ENCODE measurements at places on chromosomes 5 and 9. TPM values are rescaled to one million over a fixed set of nuclear protein-coding genes. Genes with fewer than 3 reads are reported as not detected.

DNA sequence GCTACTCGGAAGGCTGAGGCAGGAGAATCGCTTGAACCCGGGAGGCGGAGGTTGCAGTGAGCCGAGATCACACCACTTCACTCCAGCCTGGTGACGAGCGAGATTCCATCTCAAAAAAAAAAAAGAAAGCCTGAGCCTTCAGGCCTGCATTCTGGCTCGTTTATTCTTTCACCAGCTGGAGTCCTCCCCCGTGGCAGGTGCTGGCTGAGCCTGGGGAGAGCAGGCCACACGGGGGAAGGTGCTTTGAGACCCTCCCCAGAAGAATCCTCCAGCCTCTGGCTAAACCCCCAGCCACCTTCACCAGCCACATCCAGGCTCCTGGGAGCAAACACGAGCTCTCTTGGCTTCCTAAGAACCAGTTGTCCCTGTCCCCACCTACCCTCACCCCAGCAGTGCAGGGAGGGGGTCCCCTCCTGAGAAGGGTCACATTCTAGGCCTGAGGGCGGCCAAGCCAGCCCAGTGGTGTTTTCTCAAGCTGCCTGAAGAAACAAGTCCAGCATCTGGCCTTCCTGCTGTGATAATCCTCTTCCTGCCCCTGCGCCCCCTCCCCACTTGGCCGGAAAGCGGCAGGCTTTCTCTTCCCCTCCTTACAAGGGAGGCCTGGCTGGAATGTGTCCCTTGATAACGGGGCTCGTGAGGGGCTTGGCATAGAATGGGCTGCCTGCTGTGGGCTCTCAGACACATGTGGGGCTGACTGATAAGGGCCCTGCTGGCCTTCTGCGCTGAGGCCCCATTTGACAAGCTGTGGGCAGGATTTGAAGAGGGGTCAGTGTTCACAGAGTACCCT lies 41.5 kb downstream of the PLPP7 start:
- no peak for DNase-seq

DNA sequence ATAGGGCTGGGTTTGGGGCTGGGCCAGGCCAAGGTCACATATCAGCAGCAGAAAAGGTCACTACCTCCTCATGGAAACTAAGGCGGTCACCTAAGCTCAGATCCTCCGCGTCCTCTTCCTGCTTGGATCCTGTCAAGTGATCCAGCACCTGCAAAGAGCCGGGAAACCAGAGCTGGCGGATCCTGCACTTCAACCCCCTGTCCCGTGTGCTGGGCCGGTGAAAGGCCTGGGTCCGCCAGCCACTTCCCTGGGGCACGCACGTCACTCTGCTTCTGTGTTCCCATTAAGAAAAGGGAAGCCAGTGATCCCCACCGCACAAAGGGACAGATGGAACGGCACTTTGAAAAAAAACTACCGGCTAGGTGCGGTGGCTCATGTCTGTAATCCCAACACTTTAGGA lies 61.3 kb upstream of the STXBP1 start:
- no peak for DNase-seq

Gene TLR4
- total RNA-seq, result 129 TPM

Gene DRD1
- not detected for total RNA-seq

DNA sequence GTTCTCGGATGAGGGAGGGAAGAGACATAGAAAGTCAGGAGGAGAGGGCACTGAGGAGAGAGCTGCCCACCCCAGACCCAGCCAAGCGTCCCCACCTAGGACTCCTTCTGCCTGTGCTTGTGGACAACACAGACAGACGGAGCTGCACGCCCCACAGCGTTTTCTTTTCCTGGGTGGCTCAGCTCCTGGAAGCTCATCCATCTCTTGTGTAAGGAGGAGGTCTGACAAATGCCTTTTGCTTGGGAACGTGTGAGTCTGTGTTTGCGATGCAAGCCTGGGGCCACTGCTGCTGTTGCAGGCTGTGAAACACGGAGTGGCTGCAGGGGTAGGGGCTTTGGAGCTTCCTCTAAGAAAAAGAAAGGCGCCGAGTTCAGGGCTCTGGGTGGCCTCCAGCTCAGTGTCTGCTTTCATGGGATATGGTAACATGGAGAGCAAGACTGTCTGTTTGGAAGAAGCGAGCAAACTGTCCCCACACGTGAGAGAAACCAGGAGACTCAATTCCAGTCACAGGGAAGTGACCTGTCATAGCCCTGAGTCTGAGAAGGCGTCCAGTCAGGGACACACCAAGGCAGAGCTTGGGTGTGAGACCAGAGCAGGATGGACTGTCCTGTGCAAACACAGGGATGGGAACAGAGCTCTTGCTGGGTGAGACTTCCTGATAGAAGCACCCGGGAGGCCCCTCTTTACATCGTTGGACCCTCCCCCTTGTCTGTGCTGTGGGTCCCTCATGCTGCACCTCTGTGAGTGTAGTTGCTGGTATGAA lies 42.7 kb downstream of the GADD45G start:
- DNase-seq, result no peak

GRCh38 chr5:79181419-79182022 lies 54.4 kb upstream of the JMY start:
- no peak for DNase-seq

All from omental fat pad (tissue), 4 donors.